ENCODE measurements at places on chromosomes 6 and 20. TPM values are rescaled to one million over a fixed set of nuclear protein-coding genes. Genes with fewer than 3 reads are reported as not detected.

Gene DPPA5
- total RNA-seq: not detected

Gene FBXL4
- 16.7 TPM for total RNA-seq

Gene WFDC2
- 1.0 TPM for total RNA-seq

Gene UBE2C
- total RNA-seq: 202 TPM

Gene UNC5CL
- 3.0 TPM for total RNA-seq

Gene KCNK15
- 0.96 TPM for total RNA-seq

Gene PPIL6
- total RNA-seq: not detected

Gene ZBTB22
- total RNA-seq: 8.8 TPM

Gene EYS
- not detected for total RNA-seq

Gene MC3R
- total RNA-seq: not detected

Gene FRK
- not detected for total RNA-seq

Gene MUC21
- total RNA-seq: not detected

Gene TRIM10
- total RNA-seq: 0.19 TPM

Gene TENT5A
- total RNA-seq: 0.72 TPM

Gene C6orf52
- 1.3 TPM for total RNA-seq

Gene WRNIP1
- total RNA-seq: 19.2 TPM

DNA sequence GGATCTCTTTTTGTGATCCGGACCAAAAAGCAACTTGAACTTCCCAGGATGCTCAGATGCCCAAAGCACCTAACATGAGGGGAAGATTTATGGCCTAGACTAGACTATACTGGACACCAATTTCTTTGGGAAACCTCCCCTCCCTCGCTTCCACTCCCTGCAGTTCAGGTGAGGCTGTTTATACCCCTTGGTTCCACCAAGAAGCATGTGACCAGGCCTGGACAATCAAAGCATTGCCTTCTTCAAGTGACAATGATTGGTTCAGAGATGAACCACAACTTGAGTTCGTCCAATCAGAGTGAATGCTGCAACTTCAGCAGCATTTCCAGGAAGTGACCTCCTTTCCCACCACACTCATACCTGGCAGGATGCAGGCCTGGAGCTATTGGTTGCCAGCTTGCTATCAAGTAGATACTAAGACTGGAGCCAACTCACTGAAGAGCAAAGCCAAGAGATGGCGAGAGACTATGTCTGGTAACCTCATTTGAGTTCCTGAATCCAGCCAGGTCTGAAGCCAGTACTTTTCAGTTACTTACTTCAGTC is 45.6 kb upstream of the SLC9A8 start:
- DNase-seq: peak; percentile 38

- peak; percentile 39 for DNase-seq
Measured at GRCh38 chr20:25195962-25196785, 662 bp downstream of the ENTPD6 start.

DNA sequence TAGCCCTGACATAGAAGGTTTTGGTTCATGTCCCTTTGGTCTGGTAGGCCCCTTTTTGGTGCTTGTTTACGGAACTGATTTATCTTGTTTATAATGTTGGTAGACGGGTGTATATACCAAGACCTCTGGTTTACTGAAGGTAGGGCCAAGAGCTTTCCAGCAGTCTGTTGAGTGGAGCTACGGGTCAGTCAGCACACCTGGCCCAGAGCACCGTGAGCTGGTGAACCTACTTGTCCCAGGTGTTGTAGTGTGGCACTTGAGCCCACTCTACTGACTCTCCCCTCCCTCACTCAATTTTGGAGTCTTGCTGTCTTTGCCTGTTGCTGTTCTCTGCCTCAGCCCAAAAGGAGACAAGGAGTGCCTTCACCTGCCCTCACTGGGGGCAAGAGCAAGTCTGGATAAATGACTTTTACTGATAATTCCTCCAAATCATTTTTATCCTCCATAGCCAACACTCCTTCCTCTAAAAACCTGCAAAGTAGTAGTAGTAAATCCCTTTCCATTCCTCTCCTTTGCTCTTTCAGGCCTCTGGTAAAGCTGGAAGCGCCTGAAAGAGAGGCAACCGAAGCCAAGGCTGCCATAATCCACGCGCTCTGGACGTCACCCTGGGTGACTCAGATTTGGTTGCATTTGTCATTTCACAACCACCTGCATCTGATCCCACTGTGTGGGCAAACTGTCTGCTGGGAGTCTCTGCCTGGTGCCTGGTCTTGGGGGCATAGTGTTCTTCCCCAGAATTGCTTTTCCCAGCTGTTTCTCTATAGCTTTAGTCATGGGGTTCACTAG is 22.2 kb downstream of the RREB1 start:
- peak; percentile 74 for DNase-seq

- no peak for DNase-seq
Measured at GRCh38 chr6:28824793-28825731, 98.7 kb downstream of the TRIM27 start.

DNA sequence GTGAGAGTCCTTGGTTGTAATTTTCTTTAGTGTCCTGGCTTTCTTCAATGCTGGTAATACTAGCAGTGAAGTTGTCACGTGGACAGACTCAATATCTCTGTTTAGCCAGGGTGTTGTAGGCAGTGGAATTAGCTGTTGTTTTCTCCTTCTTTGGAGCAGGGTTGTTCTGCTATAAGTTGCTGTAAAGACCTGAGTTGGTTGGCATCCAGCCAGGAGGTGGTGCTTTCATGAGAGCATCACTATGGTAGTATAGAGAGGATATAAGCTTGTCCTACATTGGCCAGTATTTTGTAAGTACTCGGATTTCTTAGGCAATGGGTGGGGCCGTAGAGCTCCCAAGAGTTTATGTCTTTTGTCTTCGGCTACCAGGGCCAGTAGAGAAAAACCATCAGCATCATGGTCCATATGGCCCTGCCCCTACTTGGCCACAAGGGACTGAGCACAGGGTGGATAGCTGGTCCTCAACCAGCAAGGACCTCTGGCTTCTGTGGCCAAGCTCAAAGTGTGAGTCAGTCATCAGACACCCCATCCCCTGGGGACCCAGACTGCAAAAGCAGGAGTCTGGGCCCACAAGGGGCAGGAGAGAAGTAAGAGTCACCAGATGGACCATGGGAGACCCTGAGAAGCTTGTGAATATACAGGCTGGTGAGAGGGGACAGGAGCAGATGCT is 127.9 kb upstream of the NXT1 start:
- no peak for DNase-seq

DNA sequence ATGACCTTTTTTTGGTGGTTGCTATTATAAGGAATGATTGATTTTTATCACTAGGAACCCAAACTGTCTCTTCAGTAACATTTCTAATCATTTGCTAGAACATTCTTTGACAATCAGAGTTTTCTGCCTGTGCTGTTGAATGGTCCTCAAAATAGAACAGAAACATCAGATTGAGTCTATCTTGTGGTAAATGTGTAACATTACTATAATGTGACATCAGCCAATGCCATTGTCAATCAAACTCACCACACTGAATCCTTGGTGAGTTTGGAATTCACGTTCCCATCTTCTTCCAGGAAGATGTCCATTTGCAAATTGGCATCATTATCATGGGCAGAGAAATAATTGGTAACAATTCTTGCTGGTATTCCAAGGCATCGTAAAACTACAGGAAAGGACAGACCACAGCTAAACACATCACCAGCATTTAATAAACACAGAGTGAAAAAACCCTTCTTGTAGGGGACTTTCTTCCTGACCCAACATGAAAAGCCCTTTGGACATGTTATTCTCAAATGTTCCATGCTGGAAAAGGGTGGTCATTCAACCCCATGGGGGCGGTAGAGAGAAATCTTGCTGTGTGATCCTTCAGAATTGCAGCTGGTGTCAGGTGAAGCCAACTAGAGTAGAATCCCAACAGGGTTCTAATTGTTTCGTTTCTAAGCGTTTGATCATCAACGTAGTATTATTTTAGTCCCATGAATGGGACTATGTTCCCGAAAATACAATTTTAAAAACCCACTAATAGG is 98.5 kb downstream of the F13A1 start:
- peak; percentile 14 for DNase-seq

- DNase-seq: no peak
Measured at GRCh38 chr6:156587071-156587470, 190.1 kb upstream of the ARID1B start.

GRCh38 chr6:116010790-116011401 is 49.8 kb downstream of the FRK start:
- peak; percentile 74 for DNase-seq

DNA sequence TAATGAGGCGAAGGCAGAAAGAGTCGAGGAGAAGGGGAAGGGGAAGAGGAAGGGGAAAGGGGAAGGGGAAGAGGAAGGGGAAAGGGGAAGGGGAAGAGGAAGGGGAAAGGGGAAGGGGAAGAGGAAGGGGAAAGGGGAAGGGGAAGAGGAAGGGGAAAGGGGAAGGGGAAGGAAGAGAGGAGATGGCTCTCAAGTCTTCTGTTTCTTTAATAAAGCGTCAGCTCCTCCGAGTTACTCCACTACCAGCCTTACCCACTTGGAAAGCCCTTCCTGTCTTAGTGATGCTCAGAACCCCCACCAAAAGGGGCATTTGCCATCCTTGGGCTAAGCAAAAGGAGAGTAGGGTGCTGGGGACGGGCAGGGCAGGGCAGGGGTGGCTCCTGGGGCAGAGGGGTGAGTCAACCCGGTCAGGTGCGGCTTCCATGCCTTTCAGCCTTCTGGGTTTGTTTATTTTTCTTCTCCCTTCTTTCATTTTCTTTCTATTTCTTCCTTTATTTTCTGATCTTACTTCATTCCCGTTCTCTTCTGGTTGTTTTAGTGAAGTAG is 476 bp upstream of the CLIC5 start:
- no peak for DNase-seq

DNA sequence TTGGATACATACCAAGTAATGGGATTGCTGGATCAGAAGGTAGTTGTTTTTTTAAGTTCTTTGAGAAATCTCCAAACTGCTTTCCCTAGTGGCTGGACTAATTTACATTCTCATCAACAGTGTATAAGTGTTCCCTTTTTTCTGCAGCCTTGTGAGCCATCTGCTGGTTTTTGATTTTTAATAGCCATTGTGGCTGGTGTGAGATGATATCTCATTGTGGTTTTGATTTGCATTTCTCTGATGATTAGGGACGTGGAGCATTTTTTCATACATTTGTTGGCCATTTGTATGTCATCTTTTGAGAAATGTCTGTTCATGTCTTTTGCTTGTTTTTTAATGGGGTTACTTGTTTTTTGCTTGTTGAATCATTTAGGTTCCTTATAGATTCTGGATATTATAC is 34.8 kb downstream of the TOP1 start:
- no peak for DNase-seq

DNA sequence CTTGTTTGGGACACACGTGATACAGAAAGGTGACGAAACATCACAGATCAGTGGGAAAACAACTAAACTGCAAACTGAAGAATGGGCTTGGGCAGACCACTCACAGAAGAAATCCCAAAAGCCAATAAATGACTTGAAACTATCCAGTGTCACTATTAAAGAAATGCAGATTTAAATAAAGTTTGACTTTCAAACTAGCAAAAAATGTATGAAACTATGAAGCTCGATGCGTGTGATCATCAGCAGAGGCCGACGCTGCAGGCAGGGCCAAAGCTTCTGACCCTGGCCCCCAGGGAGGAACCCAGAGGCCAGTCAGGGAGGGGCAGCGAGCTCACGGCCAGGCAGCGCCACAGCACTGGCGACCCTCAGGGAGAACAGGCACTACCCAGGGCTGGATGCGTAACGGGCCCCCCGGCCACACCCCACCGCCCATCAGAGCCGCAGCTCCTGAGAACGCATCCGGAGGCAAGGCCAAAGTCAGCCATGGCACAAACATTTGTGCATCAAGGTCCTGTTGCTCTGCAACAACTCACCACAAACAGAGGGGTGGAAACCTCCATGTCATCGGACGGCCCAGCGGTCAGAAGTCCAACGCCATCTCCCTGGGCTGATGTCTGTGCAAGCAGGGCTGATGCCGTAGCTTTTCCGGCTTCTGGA is 94.1 kb downstream of the YTHDF1 start:
- DNase-seq: no peak

- peak; percentile 64 for DNase-seq
Measured at GRCh38 chr20:50551288-50551687, 41.1 kb downstream of the PTPN1 start.

DNA sequence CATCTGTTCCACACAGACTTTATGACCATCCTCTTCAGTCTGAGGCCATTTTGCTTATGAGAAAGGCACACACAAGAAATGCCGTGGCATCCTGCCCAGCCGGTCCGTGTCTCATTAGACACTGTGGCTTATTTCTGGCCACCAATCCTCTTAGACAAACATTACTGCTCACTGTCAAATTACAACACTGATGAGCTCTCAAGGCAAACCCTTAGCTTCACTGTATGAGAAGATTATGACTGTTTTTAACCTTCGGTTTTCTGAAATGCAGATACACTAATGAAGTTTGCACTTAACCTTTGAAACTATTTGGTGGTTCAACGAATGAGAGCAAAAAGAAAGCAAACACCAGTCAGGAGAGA is 50.5 kb upstream of the DST start:
- DNase-seq: no peak

- DNase-seq: no peak
Measured at GRCh38 chr20:47724396-47724795, 60.9 kb downstream of the SULF2 start.

GRCh38 chr6:126042001-126042419 is 55.7 kb downstream of the TRMT11 start:
- DNase-seq: no peak

DNA sequence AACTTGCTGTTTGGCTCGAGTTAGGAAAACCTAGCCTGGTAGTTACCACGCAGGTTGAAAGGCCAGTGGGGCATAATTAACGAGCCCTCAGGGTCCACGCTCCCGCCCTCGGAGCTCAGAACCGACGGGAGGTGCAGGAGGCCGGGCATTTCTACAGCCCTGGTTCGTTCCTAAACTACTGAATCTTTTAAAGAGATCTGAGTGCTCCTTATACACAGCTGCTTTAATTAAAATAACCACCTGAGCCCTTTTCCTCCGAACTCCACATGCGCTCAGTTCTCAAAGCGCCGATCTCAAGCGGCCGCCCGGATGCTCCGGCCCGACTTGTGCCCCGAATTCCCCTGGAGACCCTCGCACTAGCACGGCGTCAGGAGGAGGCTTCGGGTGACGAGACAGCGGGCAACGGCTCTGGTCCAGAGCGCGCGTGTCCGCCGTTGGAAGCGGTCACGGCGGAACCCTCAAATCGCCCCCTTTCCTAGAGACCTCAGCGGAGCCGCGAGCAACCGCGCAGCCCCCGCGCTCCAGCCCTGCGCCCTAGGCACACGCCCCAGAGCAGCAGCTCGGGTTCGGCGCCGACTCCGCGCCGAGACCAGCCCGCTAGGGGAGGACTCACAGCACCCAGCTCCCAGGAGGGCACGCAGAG is 397 bp downstream of the WDR27 start:
- peak; percentile 13 for DNase-seq

DNA sequence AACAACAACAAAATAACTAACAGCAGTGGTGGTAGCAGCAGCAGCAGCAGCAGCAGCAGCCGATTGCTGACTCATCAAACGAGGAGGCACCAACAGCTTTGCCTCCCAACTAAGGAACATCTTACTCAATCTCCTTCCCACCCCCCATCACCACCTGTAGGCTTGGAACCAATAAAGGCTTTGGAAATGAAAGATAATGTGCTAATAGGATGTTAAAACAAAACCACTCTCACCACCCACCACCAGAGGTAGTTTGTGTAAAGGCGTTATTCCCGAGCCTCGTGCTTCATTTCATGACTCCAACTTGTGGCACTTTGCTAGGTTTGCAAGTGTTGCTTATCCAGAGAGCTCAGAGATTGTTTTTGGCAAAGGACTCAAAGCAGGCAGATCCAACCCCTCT is 346.5 kb downstream of the CD83 start:
- DNase-seq: no peak
